ENCODE measurements at places on chromosomes 5 and 9.

- no peak for DNase-seq
These were observed 405.9 kb downstream of the TLE4 start for GRCh38 chr9:79977510-79978197.

- no peak for DNase-seq
These were observed 22.3 kb downstream of the TTC33 start for GRCh38 chr5:40733434-40733833.

GRCh38 chr5:135053278-135053677, 19.2 kb upstream of the PITX1 start:
- peak; percentile 36 for DNase-seq

GRCh38 chr9:75085640-75086039, 2.3 kb downstream of the NMRK1 start:
- no peak for DNase-seq

GRCh38 chr9:110064803-110065202, 143.2 kb downstream of the C9orf152 start:
- no peak for DNase-seq

DNA sequence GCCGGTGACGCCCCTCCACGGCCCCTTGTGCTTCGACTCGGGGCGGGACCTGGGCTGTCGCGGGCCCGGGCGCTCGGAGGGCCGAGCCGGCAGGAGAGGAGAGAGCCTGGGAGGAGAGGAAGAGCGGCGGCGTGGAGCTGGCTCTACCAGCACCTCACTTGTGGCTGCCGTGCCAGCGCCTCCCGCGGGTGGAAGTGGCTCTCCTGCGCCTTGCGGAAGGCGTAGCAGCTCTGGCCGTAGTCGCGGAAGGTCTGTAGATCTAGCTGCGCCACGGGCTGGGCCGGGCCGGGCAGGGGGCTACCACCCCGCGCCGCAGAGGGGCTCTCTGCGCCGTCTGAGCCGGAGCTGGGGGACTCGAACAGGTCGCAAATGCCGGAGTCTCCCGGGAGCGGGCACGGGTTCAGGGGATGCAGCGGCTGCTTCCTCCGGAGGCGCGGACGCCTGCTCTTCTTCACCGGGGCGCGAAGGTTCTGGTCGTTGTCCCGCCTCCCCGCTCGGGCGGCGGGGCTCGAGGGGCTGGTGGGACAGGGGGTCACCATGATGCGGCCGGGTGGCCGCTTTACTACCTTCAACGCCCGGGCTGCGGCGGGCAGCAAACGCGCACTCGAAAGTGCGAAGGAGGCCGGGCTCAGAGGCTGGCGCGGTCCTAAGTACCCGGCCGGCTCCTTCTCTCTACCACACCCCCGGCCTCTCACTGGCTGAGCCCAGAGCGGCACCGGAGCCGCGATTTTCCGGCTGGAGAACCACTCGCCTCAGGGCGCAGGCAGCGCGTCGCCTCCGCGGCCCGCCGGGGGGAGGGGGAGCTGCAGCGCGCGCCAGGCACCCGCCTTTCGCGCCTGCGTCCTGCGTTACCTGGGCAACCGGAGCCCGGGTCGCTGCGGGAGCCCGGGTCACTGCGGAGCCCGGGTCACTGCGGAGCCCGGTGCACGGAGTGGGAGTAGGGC, at the start of gene CCNO:
TSS of gene CCNO (minus strand) at position 624 of the 944 bp plus-strand sequence. CDS start at position 539, 85 bp downstream.
- peak; percentile 83 for DNase-seq

DNA sequence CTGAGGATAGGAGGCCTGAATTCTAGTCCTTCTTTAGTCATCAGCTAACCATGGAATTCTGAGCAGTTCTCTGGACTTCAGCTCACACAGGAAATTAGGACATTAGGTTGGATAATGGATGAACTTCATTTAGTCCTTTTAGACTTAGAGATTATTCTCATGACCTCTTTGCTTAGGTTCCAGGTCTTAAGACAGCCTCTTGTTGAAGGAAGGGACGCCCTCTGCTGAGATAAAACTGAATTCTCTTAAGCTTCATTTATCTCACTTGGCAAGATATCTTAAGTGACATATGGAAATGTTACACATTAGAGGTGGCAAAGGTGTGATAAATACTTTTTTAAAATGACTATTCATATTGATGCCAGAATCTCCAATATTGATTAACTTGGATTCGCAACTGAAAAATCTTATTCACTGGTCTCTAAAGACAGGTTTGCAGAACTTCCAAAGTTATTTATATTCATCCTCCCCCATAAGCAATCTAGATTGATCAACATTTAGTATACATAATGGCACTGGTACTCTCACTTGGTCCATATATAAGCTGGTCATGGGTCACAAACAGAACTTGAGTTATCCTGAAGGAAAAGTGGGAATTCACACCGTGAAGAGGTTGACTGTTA, 16.9 kb upstream of the ZNF366 start:
- DNase-seq: no peak

DNA sequence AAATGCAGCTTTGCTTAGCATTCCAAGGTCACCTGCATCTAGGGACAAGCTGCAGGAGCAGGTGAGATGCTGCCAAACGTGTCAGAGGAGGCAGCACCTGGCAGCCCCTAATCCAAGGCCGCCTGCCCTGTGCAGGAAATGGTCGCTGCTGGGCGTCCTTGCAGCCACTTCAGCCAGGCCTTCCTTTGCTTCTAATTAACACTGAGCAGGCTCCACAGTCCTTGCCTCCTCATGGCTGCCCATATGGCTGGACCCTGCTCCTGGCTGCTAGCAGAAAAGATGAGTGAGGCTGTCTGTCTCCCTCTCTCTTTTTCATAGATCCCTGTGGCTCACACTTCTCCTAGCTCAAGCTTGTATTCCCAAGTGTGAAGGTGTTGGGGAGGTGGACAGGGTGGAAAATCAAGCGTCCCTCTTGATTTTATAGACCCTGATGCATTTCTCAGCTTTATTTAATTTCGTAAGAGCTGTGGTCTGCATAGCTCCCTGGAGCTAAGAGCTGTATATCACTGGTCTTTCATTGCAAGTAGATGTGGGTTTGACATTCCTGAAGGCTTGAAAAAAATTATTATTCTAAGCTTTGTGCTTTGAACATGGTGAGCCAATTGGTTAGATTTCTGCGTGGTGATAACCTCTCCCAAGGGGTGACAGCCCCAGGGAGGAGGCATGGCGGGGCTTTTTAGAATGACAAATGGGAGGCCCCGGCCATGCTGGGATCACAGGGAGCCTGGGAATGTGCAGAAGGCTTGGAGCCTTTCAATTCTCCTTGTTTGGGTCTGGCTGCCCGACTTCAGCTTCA, 193.8 kb downstream of the SLIT3 start:
- DNase-seq: no peak

- DNase-seq: no peak
These were observed 154.6 kb downstream of the GDNF start for GRCh38 chr5:37685211-37685610.

- no peak for DNase-seq
These were observed 125.4 kb upstream of the FAM120A start for GRCh38 chr9:93326056-93326455.

- DNase-seq: no peak
These were observed 14.1 kb upstream of the NTRK2 start for GRCh38 chr9:84655447-84655846.

GRCh38 chr5:14281746-14282181, 138.6 kb downstream of the TRIO start:
- DNase-seq: no peak

DNA sequence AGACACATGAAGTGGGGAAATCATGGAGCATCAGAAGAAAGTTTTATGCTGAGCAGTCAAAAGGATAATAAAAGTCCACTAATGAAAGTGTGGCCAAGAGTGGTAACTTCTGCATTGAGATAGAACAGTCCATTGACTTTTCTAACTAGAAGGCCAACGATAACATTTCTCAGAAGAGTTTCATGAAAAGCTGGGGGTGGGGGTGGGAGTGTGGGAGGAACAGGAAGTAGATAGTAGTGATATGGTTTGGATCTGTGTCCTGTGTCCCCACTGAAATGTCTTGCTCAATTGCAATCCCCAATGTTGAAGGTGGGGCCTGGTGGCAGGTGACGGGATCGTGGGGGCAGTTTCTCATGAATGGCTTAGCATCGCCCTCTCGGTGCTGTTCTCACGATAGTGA, 36.2 kb upstream of the SNAPC3 start:
- no peak for DNase-seq

- no peak for DNase-seq
These were observed 618.1 kb downstream of the SLCO4C1 start for GRCh38 chr5:101677961-101678360.

- no peak for DNase-seq
These were observed 225.2 kb upstream of the TRPC7 start for GRCh38 chr5:136590581-136590980.

- DNase-seq: no peak
These were observed 353.4 kb upstream of the SLC30A5 start for GRCh38 chr5:68740226-68740910.

DNA sequence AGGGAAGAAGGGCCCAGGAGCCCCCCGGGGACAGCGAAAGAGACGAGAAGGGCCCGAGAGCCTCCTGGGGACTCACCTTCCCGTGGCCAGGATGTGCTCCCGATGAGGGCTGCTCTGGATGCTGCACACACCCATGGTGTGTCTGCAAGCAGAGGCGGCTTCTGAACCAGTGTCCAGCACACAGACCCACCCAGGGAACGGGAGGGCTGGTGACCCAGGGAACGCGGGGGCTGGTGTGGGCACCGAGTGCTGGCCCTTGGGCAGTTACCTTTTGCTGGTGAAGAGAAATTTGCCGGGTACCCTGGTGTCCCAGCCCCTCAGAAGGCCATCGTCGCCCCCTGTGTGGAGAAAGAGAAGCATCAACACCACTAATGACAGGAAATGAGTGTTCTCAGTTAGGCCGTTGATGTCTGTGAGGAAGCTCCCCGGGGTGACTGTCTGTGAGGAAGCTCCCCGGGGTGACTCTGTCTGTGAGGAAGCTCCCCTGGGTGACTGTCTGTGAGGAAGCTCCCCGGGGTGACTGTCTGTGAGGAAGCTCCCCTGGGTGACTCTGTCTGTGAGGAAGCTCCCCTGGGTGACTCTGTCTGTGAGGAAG, 13.2 kb downstream of the MRPL41 start:
- DNase-seq: no peak

- no peak for DNase-seq
These were observed 118.7 kb downstream of the TENT4A start for GRCh38 chr5:6831678-6832671.

DNA sequence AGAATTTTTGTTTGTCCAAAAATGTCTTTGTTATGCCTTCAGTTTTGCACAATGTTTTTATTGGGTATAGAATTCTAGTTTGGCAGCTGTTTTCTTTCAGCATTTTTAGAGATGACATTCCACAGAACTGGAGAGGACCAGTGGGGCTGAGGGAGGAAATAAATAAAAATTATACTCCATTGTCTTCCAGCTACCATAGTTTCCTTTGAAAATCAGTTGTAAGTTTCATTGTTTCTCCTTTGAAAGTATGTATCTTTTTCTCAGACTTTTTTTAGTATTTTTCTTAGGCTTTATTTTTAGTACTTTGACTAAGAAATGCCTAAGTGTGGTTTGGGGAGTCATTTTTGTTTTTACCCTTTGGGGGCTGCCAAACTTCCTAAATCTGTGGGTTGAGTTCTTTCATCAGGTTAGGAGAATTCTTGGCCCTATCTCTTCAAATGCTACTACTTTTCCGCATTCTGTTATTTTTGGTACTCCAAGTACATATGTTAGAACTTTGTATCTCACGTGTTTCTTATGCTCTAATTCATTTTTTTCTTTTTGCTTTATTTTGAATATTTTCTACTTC, 15.2 kb upstream of the FBLL1 start:
- DNase-seq: no peak

DNA sequence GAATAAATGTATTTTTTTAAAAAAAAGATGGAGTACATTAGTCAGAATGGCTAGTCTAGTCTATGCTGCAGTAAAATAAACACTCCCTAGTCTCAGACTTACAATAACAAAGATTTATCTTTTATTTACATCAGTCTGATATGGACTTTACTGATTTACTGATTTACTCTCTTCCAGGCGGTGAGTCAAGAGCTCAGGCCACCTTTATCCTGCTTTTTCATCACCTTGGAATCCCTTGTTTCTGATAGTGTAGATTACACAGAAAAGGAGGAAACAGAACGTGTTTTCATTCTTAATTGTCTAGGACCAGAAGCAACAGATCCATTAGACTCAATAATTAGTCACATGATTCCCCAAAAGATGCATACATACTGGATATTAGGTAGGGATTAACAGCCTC, 290.1 kb upstream of the TRPC7 start:
- no peak for DNase-seq

DNA sequence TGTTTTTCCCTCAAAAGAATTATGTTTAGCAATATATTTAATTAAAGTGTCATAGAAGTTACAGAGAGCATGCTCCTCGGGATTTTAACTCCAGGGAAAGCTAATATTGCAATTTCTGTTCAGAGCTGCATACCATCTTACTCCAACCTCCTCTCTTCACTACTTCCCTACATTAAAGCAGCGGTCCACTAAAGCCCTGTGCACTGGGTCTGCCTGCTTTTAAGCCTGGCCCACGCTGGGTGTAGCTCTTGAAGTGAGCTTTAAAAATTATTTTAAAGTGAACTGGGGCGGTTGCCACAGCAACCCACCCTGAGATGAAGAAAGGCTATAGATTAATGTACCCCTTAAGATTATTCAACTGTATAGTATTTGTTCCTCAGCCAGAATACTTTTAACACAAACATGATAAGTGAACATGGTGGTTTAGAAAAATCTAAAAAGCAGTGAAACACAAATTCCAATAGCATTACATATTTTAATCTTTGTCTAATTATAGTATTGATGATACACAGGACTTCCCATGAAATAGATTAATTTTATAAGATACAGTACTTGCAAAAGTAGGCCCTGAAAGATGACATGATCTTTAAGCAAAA, 3.9 kb upstream of the MEF2C start:
- DNase-seq: no peak

DNA sequence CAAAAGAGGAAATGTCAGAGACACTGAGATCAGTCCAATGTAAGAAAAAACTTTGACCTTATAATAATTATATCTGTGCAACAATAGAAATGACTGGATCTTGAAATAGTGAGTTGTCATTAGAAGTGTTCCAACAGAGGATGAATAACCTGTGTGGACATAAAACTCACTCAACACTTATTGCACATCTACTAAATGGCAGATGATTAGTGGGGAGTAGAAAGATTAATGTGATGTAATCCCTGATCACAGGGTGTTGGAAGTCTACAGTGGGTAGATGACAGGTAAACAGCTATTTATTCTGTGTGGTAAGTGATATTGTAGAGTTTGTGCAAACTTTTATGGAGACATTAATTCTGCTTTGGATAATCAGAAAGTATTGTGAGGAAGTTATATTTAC, 177.3 kb upstream of the HMHB1 start:
- DNase-seq: no peak

Data from NCI-H1048 (cell line).